T-cell (primary cell): ENCODE measurements at places on chromosomes 3 and 15. TPM values are rescaled to one million over a fixed set of nuclear protein-coding genes. Genes with fewer than 3 reads are reported as not detected.

- no peak for DNase-seq
These were observed 46.6 kb downstream of the HHLA2 start for GRCh38 chr3:108342837-108343486.

GRCh38 chr3:10950476-10951294 is 41.9 kb upstream of the SLC6A1 start:
- no peak for DNase-seq

- DNase-seq, result no peak
These were observed 4.5 kb downstream of the PXK start for GRCh38 chr3:58337190-58337589.

DNA sequence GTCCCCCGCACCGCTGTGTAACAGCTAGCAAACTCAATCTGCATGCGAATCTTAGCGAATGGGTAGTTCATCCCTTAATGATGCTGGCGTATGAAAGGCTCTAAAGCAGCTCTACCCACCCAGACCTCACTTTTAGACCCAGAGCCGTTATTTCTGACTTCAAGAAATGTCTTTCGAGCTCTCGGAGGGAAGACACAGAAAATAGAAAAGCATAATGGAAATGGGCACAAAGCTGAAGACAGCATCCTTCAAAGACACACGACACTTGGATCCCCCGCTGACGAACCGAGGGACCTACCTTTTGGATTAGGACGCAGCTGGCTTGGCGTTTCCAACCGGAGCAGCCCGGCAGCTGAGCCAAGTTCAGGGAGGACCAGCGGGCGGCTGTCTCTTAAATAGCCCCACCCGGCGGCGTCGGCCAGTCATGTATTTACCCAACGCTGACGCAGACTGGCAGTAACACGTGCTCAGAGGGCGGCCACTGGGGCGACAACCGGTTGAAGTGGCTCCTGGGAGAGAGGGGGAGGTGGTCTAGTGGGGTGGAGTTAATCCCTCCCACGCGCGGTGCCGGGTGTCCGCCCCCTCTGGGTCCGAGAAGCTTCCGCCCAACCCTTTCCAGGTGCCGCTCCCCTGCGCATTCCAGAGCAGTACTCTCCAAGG is 1.5 kb downstream of the CCK start:
- DNase-seq, result no peak

DNA sequence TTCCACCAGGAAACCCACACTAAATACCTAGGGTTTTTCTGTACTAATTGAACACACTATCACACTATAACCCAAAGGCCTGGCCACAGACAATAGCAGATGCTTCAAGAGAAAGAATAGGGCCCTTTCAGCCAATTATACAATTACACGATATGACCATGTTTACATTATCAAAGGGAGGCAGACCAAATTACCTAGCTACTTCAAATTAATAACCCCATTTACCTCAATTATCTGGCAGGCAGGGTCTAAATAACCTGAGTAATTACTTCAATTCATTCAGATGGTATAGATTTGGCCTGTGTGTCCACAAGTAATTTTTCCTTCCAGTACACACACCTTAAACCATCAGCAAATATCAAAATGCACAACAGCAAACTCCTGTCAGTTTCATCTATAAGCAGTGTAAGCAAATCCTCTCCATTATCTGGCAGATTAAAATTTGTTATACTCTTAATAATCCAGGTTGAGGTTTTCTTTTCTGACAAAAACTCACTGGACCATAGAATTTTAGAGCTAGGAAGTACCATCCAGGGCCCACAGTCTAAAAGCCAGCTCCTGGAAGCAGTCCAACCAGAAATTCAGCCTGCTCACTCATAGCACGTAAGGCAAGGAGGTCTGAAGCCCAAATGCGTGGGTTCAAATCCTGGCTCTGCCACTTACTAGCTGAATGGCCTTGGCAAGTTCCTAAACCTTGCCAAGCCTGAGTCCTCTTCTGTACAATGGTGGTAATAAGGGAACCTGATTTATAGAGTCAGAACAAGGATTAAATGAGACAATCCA is 51.8 kb downstream of the RFTN1 start:
- no peak for DNase-seq

Gene CPA3
- 1.2 TPM for total RNA-seq

Gene LCTL
- not detected for total RNA-seq

DNA sequence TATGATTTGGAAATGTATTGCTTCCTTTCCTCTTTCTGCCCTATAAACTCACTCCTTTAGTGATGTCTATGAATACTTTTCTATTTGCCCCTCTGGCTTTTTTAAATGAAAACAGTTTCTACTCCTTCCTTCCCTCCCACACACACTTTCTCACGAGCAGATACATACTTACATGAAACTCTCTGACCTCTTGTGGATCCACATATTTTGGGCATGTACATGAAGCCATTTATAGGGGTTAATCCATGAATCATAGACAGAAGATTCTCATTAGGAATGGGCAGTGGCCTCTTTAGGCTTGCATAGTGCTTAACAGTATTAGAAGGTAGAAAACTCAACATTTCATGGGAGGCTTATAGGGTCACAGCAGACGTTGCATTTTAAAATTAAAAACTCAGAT is 24.8 kb downstream of the ANAPC13 start:
- no peak for DNase-seq

- DNase-seq, result no peak
These were observed 40.9 kb downstream of the KLHL18 start for GRCh38 chr3:47323431-47324277.
